NAMALWA (cell line): ENCODE measurements at places on chromosomes 1 and 21.

DNA sequence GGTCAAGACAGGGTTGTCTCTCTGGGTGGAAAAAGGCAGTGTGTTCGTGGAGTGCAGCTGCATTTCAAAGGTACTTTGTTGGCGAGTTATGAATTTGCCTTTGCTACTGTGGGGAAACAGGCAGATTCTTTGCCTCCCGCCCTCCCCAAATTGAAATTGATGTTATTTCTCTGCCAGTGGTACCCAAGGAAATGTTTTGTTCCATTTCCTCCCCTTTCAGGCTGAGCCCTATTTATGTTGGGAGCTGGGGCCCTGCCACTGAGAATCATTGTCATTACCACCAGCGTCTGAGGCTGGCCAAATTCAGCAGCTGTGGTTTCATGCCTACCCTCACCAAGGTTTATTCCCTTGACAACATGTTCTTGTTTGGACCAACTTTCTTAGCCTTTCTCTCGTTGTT lies 48.5 kb upstream of the OLIG2 start:
- DNase-seq = no peak

GRCh38 chr1:152313319-152313801 lies 11.7 kb downstream of the FLG start:
- DNase-seq = no peak

- DNase-seq = no peak
Observed at GRCh38 chr1:110249256-110249655, 39.1 kb downstream of the KCNC4 start.

GRCh38 chr21:44944596-44944995 lies 4.8 kb downstream of the SLX9 start:
- DNase-seq = no peak

GRCh38 chr1:107953556-107953955 lies 11.4 kb downstream of the VAV3 start:
- DNase-seq = no peak

DNA sequence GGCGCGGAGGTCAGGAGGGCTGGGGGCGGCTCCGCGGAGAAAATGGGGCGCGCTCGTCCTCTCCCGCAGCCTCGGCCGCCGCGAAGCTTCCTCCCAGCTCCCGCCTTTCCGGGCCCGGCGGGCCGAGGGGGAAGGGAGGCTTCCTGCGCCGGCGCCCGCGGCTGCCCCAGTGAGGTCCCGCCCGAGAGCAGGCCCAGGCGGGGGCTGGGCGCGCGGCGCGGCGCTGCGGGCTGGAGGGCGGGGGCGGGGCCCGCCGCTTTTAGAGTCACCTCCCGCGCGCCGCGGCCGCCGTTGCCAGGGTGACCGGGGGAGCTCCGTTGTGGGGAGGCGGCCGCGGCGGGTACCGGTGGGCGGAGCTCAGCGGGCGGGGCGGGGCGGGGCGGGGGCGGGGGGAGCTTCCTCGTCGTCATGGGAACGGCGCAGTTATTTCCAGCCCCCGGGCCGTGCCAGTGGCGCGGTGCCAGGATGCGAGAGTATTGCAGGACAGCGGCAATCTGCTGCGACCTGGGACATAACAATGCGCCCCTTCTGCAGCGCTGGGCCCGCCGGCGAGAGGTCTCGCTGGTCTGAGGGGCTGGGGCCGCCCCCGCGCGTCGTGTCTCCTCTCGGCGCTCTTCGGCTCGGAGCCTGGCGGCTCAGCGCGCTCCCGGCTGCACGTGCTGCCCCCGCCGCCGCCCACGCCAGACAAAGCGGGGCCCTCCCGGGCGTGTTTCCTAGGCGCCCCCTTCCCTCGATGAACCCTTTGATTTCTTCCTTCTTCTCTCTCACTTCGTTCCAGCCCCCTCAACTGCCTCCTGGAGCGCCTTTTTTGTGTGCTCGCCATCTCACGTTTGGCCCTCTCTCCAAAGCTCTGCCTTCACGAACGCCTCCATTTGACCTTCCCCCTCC lies 16.9 kb downstream of the IER5 start:
- DNase-seq = peak; percentile 95

DNA sequence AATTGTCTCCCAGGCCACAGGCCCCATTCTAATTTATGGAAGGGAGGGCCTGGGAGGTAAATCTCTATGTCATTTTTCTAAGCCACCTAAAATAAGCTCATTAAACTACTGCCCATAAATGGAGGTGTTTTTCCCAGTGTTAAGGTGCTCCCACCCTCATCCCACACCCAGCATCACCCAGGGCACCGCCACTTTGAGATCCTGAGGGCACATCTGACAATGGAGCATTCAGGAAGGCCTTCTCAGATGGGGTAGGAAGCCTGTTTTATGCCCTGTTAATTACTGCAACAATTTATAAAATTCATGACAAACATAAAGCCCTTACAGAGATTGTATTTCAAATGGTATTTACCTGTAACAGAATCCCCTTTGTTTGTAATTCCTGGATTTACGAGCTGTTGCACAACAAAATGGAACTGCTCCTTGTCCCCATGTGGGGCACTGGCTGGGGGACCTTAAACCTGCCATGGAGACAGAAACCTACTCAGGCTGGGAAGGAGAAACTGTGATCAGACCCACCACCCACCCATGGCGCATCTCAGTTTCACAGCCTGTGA lies 319.5 kb upstream of the USP24 start:
- DNase-seq = no peak

DNA sequence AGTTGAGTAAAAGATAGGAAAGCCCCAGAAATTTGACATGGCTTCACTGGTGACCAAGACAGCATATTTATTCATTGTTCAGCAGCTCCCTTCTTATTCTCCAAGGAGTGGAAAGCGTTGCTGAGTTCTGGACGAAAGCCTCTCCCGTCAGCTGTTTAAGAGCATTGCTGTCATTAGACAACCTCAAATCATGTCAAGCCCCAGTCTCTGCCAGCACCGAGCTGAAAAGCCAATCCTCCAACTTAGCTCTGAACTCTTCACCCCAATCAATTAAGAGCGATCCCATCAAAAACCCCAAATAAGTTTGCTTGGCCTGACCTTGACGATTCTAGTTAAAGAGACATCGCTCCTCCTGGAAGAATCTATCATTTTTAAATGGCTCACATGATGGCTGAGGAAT lies 110.8 kb downstream of the PLPP3 start:
- DNase-seq = no peak

- DNase-seq = no peak
Observed at GRCh38 chr1:152957561-152957960, 10.6 kb downstream of the SPRR5 start.

- peak; percentile 29 for DNase-seq
Observed at GRCh38 chr21:40466893-40467483, 380.0 kb downstream of the DSCAM start.

GRCh38 chr1:33466159-33466558 lies 6.3 kb upstream of the ZSCAN20 start:
- DNase-seq = no peak

DNA sequence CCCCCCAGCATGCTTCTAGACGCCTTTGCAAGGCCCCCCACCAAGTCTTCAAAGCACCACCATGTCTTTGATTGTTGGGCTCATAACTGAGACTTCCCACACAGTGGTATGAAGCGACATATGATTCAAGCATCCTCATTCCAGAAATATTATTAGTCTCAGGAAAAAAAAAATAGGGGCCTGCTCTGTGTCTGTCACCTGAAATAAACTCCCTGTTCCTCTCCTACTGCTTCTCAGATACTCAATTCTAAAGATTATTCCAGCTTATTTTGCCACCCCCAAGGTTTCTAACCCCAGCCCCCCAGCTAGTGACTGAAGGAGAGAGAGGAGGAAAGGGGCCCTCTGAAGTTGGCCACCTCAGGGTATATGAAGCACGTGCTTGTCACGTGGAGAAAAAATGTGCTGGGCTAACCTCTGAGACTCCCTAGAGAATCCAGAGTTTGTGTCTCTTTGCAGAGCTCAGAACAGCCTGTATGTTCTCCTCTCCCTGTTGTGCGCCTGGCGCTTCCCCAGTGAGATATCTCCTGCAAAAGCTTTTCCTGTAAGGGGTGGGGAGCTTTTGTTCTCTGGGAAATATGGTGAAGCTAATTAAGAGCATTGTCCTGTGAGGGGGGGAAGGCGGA lies 35.9 kb upstream of the RASAL2 start:
- no peak for DNase-seq

DNA sequence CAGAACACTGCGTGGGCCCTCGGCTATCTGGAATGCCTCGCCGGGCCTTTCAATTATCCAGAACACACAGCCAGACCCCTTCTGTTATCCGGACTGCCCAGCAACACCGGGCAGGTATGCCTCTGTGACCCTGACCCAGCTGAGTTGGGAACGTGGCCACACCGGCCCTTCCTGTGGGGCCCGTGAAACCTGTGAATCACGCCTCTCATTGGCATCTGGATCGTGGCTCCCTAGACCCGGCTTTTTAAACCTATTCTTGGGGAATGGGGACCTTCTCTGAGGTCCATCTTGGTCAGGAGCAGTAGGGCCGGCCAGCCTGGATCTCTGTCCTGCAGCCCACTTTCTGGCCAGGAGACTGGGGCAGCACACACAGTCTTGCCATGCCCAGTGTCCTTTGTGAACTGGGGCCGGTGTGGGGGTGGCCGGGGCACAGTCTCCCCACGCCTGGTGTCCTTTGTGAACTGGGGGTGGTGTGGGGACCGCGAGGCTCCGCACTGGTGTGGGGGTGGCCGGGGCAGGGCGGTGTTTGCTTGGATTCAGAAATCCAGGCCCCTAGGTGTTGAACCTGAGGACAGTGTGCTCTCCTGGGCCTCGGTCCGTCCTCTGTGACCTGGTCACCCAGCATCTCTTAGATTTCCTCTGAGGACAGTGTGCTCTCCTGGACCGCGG lies 11.1 kb downstream of the COL18A1 start:
- no peak for DNase-seq

DNA sequence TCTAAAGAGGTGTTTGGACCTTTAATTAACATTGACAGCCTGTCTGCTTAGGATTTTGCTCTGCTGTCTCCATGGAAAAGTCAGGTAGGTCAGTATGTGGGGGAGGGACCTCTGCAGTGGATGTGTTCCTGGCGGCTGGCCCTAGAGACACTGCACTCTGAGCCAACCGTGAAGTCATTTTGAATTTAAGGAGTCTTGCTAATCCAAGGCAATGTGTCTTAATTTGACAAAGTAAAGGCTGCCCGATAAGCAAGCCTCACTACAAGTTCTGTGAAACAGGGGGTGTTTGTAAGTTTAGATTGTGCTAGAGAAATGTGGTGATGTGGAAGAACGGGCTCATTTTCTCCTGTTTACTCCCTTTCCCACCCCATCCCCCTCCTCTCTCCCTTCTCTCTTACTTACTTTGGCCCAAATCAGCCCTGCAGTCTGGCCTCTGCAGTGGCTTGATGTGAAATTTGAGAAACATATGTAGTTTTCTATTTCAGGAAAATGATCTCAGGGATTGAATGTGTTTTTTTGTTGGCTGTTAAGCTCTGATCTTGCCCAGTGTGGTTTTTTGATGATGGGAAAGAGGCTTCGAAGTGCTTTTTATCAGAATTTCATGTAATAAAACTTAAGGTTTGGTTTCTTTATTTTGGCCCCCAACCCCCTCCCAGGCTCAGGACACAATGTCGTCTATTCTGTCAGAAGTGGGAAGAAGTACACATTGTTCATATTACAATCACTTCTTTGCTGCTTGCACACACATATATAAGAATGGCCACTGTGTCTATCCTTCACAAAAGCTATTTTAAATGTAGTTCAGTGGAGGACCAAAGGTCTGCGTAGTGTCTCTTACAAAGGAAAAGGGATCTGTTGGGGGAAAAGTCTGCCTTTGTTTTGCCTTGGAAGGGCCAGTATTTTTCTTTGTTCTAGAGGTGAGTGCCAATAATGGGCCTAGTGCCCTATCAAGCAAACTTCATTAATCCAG lies 96.6 kb downstream of the FGGY start:
- no peak for DNase-seq

GRCh38 chr1:151372058-151372934 lies at the start of gene SELENBP1:
SELENBP1 (minus strand) TSS chr1:151372705; CDS start chr1:151372641, 64 bp downstream.
- no peak for DNase-seq

DNA sequence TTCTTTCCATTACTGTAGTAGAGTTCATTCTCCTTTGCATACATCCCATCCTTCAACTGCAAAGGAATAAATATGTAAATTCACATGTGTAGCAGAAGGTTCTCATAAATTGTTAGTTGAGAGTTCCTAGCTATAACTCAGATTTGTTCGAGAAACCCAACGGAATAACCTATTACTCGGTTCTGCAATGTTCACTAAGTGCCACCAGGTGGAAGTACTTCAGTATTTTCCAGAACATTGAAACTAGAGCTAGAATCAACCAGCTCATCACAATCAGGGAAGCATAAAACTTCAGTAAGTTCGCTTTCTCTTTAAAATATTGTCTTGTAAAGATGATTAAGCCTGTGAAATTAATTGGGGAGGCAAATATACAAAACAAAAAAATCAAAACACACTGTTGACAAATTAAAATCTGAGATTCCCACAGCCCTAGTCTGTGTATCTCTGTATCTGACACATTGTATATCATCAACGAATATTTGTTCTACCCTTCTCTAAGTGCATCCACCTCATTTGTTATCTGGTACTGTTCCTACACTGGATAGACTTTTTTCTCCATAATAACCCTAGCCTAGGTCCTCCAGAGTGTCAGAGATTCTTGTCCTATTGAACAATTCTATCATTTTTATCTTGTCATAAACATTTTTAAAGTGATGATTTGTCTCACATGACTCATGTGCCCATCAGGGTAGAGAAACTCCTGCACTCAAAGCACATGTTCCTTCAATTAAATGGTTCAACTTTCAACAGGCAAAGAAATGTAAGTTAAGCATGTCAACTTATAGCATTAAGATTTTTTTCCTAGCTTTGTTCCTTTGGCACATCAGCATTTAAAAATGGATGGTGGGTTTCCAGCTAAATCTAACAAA lies 31.9 kb downstream of the MROH9 start:
- peak; percentile 74 for DNase-seq

- no peak for DNase-seq
Observed at GRCh38 chr1:186179231-186179630, 195.8 kb downstream of the TPR start.

- no peak for DNase-seq
Observed at GRCh38 chr1:75174031-75174760, 40.0 kb downstream of the LHX8 start.

DNA sequence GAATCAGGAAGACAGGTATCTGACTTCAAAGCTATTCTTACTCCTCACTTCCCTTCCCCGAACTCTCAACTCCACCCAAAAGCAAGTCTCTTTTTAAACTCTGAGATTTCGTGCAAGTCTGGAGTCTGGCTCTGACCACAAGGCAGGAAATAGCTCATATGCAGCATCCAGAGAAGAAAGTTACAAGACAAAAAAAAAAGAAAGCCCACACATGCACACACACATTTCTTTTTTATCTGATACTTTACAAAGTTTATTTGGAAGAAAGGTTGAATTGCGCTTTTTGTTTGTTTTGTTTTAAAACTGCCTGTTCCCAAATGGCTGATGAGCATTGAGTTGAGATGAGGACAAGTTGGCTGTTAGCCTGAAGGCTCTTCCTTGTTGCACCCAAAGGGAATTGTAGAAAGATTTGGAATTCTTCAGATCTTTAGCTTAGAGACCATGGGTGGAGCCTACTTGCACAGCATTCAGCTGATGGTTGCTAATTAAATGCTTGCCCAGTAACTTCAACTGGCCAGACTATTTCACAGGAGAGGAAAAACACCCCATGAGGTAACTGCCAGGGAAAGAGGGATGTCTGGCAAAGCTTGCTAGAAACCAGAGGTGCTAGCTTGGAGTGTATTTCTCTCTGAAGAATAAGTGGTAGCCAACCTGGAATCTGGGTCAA lies 490.3 kb downstream of the TTLL7 start:
- DNase-seq = no peak
